ENCODE measurements at places on chromosomes 16 and 17.
A peak's percentile ranks its signal among the peaks of the same experiment; 100 is the strongest.

- no peak for DNase-seq
Measured at GRCh38 chr16:12850186-12850585, 46.5 kb upstream of the CPPED1 start.

GRCh38 chr16:57760357-57761160 lies 25.0 kb downstream of the KATNB1 start:
- DNase-seq: no peak

DNA sequence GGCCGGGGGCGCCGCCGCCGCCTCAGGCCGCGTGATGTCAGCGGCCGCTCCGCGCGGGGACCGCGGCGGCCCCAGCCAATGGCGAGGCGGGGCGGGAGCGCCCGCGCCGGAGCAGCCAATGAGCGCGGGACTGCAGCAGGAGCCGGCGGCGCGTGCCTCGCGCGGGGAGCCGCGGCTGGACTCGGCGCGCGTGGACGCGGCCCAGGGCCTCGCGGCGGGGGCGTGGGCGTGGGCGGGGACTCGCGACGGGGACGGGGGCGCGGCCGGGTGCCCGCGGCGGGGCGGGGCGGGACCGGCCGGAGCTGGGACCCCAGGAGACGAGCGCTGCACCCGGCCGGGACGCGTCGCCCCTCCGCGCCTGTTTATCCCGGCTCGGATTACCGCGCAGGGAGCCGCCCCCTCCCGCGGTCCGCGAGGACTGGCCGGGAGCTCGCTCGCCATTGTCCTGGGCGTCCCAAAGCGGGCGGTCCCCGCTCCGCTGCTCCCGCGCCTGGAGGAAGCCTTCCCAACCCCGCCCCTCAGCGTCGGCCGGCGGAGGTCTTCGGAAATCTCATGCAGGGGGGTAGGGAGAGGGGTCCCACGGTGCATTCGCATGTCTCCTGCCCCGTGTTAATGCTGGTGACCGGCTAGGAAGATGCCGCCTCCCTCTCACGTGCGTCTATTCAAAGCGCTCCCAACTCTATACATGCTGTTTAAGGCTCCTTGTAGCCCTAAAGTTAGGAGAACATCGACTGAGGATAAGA lies at the start of gene RNF157:
Gene RNF157 (minus strand): TSS at position 33 of the 743 bp plus-strand sequence. CDS start 253 bp downstream, outside the sequence.
- peak; percentile 38 for DNase-seq

- DNase-seq: no peak
Measured at GRCh38 chr17:78239489-78239931, 8.1 kb downstream of the TMEM235 start.

DNA sequence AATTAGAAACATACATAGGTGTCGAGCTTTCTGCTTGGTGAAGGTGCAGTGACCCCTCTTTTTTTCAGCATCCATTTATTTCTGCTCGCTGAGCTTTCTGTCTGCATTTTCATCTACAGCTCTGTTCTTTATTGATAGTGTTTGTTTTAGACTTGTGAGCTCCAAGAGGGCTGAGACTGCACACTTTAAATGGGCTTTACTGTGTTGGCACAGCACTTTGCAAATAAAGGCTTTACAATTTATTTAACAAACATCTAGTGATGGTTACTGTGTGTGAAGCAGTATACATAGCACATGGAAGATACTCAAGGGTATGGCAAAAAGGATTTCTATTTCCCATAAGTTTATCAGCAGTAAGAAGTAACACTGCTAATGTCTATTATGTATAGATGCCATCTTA lies 563.7 kb upstream of the HSBP1 start:
- DNase-seq: no peak

Data from stimulated activated CD8-positive, alpha-beta memory T cell treated with anti-CD3 and anti-CD28 coated beads, Interleukin-4, amount 100 ng/mL, for 1 hour (primary cell).